ENCODE measurements at places on chromosomes 13 and 19.

DNA sequence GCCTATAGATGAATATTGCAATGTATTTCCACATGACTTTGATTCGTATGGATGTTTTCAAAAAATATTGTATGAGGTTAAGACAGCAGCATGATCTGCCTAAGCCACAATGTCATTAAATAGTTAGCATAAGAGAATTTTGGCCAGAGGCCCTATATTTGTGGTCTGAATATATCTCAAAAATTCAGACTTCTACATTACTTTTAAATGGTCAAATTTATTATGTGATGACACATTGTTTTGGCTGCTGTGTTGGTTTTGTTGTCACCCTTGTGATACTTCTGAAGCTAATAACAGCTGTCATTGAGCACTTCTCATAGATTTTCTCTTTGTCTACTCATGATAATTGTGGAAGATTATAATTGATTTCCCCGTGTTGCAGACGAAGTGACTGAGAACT lies 288.2 kb downstream of the MYO16 start:
- peak; percentile 37 for DNase-seq

GRCh38 chr13:61370520-61370919 lies 45.1 kb downstream of the PCDH20 start:
- no peak for DNase-seq

- DNase-seq, result no peak
Measured at GRCh38 chr19:1171755-1172352, 2.2 kb downstream of the SBNO2 start.

GRCh38 chr13:63184693-63185092 lies 1769.0 kb upstream of the PCDH20 start:
- no peak for DNase-seq

- no peak for DNase-seq
Measured at GRCh38 chr13:32887617-32888016, 128.6 kb upstream of the KL start.

GRCh38 chr19:56101746-56102535 lies 19.2 kb downstream of the ZNF787 start:
- no peak for DNase-seq

DNA sequence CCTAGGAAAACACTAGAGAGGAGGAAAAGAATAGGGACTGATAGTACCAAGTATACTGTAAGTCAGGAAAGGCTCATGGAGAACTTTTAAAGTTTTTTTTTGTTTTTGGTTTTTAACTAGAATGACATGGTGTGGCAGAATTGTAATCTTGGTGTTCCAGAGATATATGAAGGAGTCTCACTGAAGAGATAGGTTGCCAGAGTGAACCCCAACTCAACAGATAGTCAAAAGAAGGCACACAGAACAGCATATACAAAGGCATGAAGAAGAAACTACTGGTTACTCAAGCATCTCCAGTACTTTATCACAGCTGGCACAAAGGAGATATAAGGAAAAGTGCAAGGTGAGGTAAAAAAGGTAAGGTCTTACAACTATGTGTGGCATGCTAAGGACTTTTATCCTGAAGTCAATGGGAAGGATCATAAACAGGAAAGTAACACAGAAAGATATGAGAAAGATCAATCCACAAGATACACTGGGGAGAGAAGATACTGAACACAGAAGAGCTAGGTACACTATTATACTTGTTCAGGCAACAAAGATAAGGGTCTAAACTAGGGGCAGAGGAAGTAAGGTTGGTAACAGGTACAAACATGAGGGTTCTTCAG lies 6.0 kb downstream of the KPNA3 start:
- no peak for DNase-seq

- DNase-seq, result no peak
Measured at GRCh38 chr19:50311723-50312635, 17.2 kb downstream of the KCNC3 start.

DNA sequence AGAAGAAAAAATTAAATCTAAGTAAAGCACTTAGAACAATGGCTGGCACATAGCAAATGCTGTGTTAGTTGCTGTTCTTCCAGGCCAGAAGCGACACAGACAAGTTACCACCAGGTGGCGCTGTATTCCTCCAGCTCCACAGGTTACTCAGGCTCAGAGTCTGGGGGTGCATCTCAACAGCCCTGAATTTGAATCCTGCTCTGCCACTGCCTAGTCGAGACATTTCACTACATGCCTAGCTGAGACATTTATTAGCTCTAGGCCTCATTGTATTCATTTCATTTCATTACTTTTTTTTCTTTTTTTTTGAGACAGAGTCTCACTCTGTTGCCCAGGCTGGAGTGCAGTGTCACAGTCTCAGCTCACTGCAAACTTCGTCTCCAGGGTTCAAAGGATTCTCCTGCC lies 16.4 kb upstream of the CYP2B6 start:
- DNase-seq, result peak; percentile 18

GRCh38 chr13:85266331-85266730 lies 532.9 kb downstream of the SLITRK6 start:
- no peak for DNase-seq

DNA sequence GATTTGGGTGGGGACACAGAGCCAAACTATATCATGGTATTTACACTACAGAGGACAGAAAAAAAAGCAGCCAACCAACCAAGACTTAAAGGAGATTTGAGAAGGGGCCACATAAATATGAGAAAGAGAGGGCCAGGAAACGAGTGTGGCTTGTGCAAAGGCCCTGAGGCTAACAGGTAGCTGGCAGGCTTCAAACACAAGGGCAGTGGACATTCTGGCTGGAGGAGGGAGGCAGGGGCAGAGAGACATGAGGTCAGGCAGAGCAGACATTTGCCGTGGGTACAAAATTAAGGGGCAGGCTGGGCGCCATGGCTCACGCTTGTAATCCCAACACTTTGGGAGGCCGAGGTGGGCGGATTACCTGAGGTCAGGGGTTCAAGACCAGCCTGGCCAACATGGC lies 278.7 kb downstream of the FOXO1 start:
- no peak for DNase-seq

- no peak for DNase-seq
Measured at GRCh38 chr19:34452723-34453122, 24.5 kb downstream of the UBA2 start.
